NCI-H187 treated with DMSO at 0.1 percent for 48 hours (cell line): ENCODE measurements at places on chromosomes 12 and 14.

DNA sequence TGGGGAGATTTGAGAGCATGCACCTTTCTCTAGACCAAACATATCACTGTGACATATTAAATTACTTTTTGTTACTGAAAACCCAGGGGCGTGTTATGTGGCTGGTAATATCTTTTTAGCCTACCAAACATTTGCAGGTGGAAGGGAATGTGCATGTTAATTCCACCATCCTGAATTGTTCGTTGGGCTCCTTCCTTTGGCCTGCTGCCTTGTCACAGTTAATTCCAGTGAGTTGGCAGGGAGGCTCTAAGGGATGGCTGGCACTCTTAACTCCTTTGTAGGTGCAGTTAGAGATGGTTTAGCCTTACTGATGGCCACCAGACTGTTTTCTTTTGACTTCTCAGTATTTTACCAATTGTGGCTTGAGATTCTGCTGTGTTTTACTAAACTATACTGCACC is 64.5 kb downstream of the DIP2B start:
- no peak for DNase-seq

- no peak for DNase-seq
Measured at GRCh38 chr12:129570796-129571400, 332.9 kb downstream of the TMEM132D start.

DNA sequence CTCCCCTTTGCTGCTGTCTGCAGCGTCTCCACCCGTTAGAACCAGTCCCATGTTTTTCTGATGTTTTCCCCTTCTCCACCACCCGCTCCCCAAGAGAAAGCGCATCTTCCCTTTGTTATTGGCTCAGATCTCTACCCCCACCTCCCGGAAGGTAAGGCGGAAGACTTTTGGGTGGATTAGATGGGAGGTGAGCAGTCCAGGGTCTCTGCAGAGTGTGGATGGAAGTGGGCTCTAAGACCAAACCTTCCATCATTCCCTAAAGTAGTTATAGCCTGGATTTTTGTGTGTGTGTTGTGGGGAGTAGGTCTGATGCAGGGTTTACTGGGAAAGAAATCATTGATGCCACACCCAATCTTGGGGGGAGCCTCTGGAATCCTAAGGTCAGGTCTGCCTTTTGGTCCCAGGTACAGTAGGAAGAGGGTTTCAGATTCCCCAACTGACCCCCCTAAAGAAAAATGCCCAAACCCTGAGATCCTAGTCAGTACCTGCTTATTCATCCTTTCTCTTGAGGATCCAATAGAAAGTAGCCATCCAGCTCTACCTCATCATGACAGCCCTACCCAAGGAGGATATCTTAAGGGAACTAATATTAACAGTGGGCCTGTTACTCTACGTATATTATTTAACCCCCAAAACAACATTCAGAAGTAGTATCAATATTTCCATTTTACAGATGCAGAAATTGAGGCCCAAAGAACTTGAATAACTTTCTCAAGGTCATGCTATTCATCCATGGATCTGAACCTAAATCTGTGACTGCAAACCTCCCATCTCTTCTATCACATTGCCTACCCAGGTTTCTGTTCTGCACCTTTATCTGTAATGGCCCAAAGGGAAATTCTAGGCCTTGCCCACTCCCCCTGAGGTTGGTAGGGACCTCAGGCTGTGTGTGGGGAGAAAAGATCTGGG is 1.1 kb downstream of the KIF5A start:
- DNase-seq, result no peak

- DNase-seq, result no peak
Measured at GRCh38 chr12:52713960-52714886, 10.9 kb upstream of the KRT77 start.

DNA sequence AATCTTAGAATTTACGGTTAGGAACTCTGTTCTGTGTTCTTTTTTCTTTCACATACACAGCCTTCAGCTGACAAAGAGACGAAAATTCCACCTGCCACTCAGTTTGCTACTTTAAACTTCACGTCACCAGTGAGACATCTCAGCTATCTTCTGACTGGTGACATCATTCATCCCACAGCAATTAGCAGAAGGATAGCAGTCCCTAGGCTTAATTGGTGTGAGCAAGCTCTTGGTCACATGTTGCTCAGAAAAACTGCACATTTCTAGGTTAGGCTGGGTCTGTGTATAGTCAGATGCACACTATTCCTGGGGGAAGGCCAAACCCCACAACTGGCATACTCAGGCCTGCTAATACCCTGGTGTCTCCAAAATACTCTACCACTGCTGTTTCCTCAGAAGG is 23.9 kb downstream of the SLC7A7 start:
- no peak for DNase-seq

GRCh38 chr14:103527408-103528145 is 1.4 kb upstream of the TRMT61A start:
- no peak for DNase-seq

GRCh38 chr12:68893741-68894140 is 39.2 kb downstream of the CPM start:
- no peak for DNase-seq

DNA sequence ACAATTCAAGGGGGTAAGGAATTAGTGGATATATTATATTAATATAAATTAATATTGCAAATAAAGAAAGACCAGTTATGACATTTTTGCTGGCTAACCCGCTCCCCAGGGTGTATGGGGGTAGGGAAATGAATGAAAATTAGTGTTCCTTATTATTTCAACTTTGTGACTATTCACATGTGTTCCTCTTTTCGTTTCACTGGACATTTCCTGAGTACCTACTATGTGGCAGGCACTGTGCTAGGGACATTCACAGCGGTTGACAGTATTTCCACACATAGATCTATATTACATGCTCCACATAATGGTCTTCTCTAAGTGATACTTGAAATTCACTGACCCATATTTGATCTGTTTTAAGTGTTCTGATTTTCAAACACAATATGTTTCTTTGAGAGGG is 129.8 kb upstream of the USP15 start:
- DNase-seq, result no peak

DNA sequence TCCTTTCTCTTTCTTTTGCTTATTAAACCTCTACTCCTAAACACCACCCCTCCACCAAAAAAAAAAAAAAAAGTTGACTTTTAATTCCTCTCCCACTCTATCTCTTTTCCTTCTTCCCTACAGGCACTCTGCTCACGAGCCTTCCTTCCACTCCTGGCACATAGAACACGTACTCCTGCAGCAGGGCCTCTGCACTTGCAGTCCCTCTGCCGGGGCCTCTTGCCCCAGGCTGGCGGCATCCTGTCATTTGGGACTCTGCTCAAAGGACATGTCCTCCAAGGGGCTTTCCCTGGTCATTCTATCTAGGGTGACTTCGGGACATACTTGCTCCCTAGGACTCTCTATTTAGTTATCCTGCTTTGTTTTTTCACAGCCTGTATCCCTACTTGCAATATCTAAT is 7.7 kb downstream of the FOS start:
- no peak for DNase-seq

- DNase-seq, result no peak
Measured at GRCh38 chr12:6871052-6871957, 1.8 kb downstream of the SPSB2 start.

DNA sequence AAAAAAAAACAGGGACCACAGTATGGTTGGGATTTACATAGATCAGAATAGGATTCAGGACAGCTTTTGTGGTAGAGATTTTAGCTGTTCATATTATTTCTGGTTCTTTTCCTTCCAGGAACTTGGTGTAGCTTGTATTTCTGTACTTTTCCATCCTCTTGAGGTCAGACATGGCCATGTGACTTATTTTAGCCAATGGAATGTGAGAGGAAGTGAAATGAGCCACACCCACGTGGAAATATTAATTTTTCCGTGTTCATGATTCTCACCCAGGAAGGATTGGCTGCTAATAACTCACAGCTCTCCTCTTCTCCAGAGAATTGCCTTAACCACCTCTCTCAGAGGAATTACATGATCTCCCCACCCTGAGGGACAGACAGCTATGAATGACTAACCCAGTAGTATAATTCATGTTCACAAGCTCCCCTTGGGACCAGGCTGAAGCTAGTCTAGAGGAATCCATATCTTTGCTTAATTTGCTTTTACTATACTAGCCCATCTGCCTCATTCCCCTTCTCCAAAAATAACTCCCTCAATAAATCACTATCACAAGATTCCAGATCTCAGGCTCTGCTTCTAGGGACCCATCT is 340.4 kb downstream of the NUAK1 start:
- DNase-seq, result no peak

- DNase-seq, result no peak
Measured at GRCh38 chr12:46723629-46724419, 102.0 kb downstream of the SLC38A4 start.

- no peak for DNase-seq
Measured at GRCh38 chr12:57332646-57333312, 81.8 kb upstream of the STAC3 start.

GRCh38 chr14:64673748-64674147 is 30.5 kb upstream of the PLEKHG3 start:
- DNase-seq, result no peak

DNA sequence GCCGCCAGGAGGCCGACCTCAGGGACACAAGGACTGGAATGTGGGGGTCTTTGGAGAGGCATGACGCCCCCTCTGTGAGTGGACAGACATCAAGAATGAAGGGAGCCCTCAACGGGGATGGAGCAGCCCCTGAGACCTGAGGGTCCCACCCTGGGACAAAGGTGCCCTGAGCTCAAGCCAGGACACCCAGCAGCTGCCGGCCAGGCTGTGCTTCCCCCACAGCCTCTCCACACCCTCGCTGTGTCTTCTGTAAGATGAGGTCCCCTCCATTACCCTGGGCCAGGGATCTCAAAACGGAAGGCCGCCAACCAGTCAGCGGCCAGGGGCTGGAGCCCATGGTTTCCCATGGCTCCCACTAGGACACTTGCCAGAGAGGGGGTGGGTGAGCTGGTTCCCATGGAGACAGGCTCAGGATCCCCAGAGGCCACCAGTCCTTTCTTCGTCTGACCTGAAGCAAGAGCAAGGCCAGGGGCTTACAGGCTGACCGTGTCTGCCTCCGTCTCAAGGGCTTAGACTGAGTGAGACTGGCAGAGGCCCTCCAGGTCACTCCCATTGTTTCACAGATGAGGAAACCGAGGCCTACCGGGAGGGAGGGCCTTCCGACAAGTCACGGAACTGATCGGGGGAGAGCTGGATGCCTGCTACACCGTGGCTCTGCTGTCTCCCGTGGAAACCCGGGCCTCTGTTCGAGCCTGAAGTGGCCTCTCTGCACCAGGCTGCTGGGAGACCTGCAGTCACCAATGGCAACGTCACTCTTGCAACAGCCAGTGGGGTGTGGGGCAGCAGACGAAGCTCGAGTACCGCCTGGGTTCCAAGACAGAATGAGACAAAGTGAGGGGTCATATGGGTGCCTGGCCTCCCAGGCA is 91.7 kb upstream of the DIO3 start:
- DNase-seq, result no peak

GRCh38 chr12:13116259-13116658 is 12.8 kb upstream of the GSG1 start:
- no peak for DNase-seq
